ENCODE measurements at places on chromosomes 2 and 18. TPM values are rescaled to one million over a fixed set of nuclear protein-coding genes. Genes with fewer than 3 reads are reported as not detected.

DNA sequence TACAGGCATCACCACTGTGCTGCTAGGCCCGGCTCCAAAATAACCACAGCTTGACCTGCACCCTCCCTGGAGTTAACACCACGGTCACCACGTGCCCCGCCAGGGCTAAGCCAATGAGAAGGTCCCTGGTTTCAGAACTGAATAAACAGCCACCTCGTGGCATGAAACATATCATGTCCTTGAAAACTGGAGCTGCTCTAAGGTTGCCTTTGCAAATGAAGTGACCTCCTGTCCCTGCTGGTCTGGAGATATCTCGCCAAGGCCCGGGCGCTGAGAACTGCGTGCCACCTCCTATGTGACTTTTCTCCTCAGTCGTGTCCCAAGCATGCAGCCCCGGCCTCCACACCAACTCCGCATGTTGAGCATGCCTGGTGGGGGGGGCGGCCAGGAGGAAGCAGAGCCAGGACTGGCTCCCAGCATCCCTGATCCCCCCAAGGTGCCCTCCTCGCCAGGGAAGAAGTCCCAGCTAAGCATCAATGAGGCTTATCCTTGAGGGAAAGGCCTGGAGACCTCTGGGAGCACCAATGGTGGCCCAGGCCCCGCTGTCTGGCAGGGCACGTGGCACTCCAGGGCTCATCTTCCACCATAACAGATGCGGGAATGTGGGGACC is 16.3 kb upstream of the KCNG2 start:
- no peak for DNase-seq

DNA sequence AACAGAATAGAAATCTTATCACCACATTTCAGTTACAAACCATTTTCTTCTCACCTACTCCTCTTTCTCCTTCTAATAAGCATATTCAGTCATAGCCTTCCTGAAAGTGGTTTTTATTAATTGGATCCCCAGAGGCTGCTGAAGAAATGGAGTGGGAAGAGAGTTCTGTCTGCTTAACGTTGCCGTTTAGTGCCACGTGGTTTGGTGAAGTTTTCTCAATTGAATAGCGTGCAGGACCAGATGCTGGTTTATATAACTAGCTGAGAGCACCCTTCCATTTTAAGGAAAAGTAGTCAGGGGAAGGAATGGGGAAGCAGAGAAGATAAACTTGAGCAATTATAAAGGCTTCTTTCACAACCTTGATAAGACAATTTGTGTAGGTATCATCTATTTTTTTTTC is 318.7 kb downstream of the PTH2R start:
- no peak for DNase-seq

- DNase-seq, result no peak
Observed at GRCh38 chr18:13910501-13910900, 4.8 kb downstream of the MC2R start.

Gene TBR1
- not detected for total RNA-seq

Gene POMC
- total RNA-seq, result not detected

Measured in astrocyte (in vitro differentiated cells and primary cell).